ENCODE measurements at places on chromosomes 11 and 22.
A peak's percentile ranks its signal among the peaks of the same experiment; 100 is the strongest.

DNA sequence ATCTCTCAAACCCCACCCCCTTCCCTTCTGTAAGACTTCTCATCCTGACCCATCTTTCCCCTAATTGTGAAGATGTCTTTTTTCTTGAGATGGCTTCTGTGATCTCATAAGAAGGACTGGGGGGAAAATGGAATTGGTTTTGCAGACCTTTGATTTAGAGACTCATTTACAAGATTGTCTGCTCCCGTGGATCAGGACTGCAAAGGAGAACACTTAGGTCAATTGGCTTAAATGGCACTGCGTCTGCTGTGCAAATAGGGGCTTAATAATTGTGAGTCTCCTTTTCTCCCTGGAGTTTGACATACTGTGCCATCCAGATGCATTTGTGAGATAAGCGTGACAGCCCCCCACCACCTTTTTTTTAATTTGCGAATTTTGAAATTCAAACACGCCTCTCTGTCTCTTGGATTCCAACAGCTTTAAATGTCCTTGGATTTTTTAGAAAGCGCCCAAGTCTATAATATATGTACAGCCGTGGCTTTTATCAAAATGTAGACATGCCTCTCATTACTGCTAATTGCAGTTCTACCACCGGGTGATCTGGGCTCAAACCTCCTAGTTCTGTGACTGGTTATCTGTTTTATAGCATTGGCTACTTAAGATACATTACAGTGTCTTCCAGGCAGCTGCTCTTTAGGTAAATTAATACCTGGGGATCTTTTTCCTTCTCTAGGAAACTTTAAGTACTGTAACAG is 150.0 kb downstream of the DBX1 start:
- no peak for DNase-seq

DNA sequence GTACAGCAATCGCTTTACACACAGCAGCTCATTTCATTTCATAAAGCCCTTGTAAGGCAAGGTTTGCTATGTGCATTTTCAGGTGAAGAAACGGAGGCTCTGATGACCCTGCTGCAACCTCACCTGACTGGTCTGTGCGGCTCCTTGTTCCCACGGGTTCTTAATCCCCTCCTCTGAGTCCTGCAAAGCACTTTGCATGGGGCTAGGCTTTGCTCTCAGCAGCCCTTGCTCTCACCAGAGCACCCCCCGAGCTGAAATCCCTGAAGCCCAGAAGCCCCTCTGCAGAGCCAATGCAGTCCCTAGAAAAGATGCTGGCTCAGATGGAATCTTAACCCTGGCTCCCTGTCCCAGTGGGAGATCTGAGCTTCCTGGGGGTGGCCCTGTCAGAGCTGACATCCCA is 11.0 kb upstream of the APOL6 start:
- no peak for DNase-seq

DNA sequence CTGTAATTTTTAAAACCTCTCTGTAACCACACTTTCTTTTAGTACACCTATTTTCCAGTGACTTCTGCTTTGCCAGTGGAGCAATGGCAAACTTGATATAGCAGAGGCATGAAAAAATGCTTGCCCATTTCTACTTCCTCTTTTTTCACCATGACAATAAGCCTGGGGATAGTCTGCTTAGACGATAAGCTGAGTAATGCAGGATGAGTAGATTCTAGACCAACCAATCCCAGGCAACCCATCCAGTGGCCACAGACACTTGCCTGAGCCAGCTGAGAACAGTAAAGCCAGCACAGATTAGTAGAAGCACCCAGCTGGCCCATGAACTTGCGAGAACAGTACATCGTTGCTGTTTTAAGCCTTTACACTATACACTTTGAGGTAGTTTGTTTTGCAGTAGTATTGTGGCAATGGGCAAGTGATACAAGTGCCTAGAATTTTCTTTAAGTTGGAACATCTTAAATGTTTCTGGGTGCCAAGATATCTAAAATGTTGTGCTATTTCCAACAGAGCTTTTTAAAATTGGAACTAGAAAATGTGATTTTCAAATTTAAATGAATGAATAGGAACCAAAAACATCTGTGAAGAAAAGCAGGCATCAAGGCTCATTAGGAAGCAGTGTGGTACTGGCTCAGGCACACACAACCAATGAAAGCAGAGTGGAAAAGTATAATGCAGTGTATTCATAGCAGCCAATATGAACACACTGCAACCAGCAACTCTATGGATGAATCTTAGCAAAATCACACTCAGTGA is 37.7 kb downstream of the DDI1 start:
- DNase-seq = no peak

DNA sequence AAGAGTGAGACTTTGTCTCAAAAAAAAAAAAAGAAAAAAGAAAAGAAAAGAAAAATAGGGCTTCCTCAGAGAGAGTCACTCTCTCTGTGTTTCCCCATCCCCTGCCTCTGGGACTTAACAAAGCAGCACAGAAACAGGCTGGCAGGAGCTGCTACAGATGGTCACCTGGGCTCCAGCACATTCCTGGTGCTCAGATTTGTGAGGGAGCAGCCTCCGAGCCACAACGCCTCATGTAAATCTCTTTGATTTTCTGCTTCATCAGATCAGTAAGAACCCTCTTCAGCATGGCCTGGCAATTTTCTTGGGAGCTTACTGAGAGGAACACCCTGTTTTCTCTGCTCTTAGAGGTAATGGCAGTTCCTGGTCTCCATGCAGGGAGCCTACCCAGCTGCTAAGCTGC is 15.2 kb upstream of the LDHA start:
- no peak for DNase-seq

- peak; percentile 67 for DNase-seq
Measured at GRCh38 chr11:64887757-64888405, 9.5 kb upstream of the EHD1 start.

GRCh38 chr11:122726028-122726427 is 70.5 kb downstream of the UBASH3B start:
- DNase-seq = no peak

GRCh38 chr11:2390725-2391151 is 9.8 kb upstream of the TSSC4 start:
- DNase-seq = no peak

DNA sequence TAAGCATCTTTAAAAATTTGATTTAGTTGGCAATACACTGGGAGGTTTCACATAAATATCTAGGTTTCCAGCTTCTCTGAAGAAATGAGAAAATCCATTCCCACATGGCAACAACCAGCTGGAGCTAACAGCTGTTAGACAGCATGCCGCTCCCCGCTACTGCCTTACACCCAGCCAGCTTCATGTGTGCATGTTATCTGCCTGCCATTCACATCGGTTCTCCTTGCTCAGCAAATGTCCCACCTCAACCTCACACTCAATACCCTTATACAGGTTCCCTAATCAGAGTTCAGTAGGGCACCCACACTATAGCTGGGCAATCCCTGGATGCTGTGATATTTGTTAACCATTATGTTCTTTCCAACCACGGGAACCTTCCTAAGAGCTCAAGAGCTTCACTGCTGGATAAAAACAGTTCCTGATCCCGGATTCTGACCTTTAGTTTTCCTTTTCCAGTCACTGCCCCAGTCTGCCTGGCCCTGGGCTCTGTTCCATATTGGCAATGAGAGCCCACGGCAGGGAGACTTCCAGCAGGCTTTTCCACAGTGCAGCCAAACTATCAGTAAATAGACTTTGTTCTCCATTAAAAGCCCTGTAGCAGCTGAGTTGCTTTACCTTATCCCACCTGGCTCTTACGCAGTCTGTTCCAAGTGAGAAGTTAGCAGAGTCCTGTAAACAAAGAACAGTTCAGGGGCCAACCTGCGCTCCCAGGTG is 8.6 kb downstream of the RPUSD4 start:
- DNase-seq = no peak

DNA sequence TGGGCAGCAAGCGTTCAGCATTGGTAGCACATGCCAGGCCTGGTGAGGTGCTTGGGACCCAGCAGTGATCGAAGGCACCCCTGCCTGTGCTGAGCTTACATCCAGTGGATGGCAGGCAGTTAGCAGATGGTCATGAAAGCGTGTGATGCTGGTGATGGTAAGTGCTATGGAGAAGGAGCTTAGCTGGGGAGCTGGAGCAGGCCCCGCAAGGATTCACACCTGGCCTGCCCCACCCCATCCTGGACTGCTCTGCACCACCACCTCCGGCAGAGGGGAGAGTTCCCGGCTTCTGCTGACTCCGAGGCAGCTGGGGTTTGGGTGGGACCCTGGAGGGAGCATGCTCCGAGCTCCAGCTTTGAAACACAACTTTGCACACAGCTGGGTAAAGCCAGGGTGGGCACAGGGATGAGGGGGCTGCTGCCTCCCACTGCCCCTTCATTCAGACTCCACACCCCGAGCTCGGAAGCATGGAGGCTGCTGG is 16.2 kb downstream of the MPPED1 start:
- no peak for DNase-seq

DNA sequence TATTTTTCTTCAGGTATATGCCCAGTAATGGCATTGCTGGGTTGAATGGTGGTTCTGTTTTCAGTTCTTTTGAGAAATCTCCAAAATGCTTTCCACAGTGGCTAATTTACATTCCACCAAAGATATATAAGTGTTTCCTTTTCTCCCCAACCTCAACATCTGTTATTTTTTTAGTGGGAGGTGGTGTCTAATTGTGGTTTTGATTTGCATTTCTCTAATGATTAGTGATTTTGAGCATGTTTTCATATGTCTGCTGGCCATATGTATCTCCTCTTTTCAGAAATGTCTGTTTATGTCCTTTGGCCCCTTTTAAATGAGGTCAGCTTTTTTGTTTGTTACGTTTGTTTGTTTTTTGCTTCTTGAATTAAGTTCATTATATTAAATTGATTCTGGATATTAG is 760.2 kb downstream of the KCNA4 start:
- no peak for DNase-seq

- no peak for DNase-seq
Measured at GRCh38 chr11:16110886-16111285, 245.5 kb downstream of the SOX6 start.

- DNase-seq = no peak
Measured at GRCh38 chr11:57302489-57302888, 22.3 kb downstream of the TNKS1BP1 start.

DNA sequence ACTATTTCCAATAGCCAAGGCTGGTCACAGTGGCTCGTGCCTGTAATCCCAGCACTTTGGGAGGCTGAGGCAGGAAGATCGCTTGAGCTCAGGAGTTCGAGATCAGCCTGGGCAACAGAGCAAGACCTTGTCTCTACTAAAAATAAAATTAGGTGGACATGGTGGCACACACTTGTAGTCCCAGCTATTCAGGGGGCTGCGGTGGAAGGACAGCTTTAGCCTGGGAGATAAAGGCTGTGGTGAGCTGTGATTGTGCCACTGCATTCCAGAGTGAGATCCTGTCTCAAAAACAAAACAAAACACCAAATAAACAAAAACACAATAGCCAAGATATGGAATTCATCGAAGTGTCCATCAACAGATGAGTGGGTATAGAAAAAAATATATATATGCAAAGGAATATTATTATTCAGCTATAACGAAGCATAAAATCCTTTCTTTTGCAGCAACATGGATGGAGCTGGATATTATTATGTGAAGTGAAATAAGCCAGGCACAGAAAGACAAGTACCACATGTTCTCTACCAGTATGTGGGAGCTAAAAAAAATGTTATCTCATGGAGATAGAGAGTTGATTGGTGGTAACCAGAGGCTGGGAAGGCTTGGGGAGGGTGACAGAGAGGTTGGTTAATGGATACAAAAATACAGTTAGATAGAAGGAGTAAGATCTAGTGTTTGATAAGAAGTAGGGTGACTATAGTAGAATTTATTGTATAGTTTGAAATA is 22.6 kb upstream of the DLAT start:
- no peak for DNase-seq

DNA sequence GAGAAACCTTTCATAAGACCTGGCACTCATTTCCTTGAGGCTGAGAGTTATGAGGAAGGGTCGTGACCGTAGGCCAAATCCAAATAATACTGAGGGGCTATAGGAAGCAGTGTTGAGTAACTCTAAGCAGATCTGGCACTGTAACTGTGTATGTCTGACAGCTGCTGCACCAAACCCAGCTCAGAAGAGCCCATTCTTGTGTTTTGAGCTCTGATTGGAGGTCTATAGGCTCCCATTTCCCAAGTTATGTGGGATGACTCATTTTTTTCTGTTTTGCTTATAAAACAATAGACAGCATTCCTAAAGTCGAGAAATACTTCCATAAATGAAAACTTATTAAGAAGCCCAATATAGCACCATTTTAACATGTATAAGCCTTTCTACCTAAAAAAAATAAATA is 645.8 kb downstream of the DLG2 start:
- DNase-seq = no peak

DNA sequence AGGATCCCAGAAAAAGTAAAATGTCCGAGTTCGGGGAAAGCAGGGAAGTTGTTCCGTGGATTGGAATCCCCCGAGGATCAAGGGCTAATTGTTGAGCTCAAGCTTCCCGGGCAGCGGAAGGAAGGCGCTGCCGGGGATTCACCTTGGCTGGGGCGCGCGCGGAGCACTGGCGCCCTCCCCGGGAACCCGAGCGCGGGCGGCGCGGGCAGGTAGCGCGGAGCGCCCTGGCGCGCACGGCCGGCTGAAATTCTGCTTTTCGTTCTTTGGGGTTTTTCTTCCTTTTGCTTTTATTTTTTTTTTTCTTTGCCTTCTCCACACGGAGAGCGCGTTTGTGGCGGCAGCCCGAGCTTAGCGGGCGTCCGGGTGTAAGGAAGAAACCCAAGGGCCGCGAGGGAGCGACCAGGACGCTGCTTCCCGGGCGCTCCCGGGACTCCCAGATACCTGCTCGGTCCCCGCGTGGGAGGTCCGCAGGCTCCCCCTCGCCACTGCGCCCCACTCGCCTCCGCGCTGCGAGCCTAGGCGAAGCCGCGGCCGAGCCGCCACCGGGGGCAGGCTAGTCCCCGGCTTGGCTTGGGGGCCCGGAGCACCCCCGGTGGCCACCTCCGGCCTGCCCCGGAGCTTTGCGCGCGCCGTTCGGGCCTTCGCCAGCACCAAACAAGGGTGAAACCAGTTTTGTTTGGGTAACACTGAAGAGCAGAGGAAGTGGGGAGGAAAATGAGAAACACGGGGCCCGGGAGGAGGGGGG is 4.8 kb upstream of the IGF2 start:
- DNase-seq = no peak

DNA sequence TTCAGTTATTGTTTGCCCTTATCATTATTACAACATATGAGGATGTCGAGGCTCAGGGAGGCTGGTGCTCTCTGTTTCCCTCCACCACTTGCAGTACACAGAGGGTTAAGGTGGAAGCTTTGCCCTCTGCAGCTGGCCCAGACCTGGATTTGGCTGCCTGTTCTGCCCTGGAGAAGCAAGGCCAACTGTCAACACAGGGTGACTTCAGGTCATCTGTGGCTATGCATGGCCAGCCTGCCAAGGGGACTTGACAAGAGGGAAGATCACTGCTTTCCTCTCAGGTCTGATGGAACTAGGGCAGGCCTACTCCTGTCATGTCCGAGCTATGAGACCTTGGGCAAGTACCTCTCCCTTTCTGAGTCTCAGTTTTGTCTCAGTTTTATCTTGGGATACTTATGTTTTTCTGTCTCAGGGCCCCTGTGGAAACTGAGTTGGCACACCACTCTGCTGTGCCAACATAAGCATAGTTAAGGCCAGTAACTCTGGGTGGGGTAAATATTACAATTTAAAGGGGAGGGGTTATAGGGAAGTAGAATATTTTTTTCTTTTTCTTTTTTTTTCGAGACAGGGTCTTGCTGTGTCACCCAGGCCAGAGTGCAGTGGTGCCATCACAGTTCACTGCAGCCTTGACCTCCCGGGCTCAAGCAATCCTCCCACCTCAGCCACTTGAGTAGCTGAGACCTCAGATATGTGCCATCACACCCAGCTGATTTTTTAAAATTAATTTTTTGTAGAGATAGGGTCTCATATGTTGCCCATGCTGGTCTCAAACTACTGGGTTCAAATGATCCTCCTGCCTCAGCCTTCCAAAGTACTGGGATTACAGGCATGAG is 2.4 kb upstream of the THRSP start:
- no peak for DNase-seq

GRCh38 chr11:20647976-20648565 is 21.3 kb upstream of the NELL1 start:
- DNase-seq = peak; percentile 48

- no peak for DNase-seq
Measured at GRCh38 chr11:44028401-44028800, 19.4 kb upstream of the ACCSL start.
